Memory B cell (primary cell): ENCODE measurements at places on chromosomes 1 and 21.

GRCh38 chr1:108661030-108661609, at the start of gene HENMT1:
TSS of gene HENMT1 (minus strand) at chr1:108661093. CDS start at chr1:108659884, 1,209 bp downstream.
- H3K27ac ChIP-seq = peak within 1 kb of the TSS; percentile 92
- peak; percentile 80 for DNase-seq
- peaks cover 1% of the 10 kb centered on the region for H3K36me3 ChIP-seq
- no peaks in the 10 kb centered on the region for H3K4me1 ChIP-seq
- H3K27me3 ChIP-seq = no peaks in the 10 kb centered on the region

DNA sequence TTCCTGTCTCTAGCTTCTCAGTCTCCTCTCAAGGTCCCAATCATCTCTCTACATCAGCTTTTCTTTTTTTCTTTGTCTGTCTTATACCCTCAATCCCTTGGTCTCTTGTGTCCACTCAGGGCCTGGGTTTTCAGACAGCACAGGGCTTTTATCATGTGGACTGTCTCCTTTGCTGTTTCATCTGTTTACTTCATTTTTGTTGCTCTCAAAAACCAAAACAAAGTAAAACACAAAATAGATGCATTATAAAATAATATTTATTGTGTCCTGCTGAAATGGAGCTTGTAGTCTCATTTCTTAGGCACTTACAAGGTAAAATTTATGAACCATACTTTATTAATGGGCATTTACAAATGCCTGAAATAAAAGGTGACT, 17.8 kb upstream of the SLAMF6 start:
- H3K36me3 ChIP-seq = no peaks in the 10 kb centered on the region
- DNase-seq = no peak
- H3K4me3 ChIP-seq = peak overlapping the region; percentile 64

DNA sequence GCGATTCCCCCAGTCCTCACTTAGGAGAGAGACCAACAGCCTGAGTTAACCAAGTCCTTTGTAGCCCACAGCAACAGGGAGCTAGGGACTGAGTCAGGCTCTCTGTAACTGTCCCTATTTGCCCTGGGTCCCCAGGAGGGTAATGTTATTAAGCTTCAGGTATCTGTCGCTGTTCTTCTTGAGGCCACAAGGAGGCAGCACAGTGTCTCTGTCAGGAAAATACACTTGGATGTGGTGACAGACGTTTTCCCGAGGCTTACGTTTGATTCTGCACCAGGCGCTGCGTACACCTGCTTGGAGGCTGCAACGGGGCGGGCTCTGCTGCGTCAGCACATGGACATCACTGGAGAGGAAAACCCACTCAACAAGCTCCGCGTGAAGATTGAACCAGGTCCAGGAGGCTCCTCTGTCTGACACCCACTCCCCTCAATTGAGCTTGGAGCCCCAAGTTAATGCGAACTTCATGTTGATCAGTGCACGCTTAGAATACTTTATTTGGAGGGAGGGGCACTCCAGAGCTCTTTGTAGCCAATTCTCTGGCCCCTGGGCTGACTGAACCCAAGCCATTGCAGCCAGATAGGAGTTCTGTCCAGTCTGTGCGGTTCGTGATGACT, 10.7 kb upstream of the ELF3 start:
- no peak overlapping the region for H3K27ac ChIP-seq
- no peaks in the 10 kb centered on the region for H3K27me3 ChIP-seq
- DNase-seq = no peak
- H3K4me3 ChIP-seq = no peak overlapping the region
- peaks cover 45% of the 10 kb centered on the region for H3K36me3 ChIP-seq

- H3K4me3 ChIP-seq = no peak overlapping the region
- H3K27ac ChIP-seq = no peak overlapping the region
- no peaks in the 10 kb centered on the region for H3K4me1 ChIP-seq
- no peaks in the 10 kb centered on the region for H3K27me3 ChIP-seq
These were observed 153.9 kb downstream of the PEX14 start for GRCh38 chr1:10628685-10629084.

DNA sequence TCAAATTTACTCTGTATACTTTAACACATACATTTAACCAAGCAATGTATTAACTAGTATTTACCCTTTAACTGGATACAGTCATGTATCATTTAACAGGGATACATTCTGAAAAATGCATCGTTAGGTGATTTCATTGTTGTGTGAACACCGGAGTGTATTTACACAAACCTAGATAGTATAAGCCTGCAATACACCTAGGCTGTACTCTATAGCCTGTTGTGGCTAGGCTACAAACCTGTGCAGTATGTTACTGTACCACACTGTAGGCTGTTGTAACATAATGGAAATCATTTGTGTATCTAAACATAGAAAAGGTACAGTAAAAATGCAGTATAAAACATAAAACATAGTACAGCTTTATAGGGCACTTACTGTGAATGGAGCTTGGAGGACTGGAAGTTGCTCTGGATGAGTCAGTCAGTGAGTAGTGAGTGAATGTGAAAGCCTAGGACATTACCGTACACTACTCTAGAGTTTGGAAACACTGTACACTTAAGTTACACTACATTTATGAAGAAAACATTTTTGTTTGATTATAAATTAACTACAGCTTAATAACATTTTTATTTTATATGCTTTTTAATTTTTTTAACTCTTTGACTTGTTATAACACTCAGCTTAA, 21.3 kb downstream of the RGS4 start:
- peaks cover 4% of the 10 kb centered on the region for H3K27me3 ChIP-seq
- H3K4me1 ChIP-seq = no peaks in the 10 kb centered on the region
- no peak overlapping the region for H3K27ac ChIP-seq
- H3K36me3 ChIP-seq = no peaks in the 10 kb centered on the region

- peak overlapping the region; percentile 77 for H3K4me3 ChIP-seq
- peaks cover 10% of the 10 kb centered on the region for H3K4me1 ChIP-seq
- H3K27ac ChIP-seq = peak overlapping the region; percentile 70
- no peaks in the 10 kb centered on the region for H3K27me3 ChIP-seq
These were observed 16.6 kb downstream of the ANGPTL3 start for GRCh38 chr1:62613890-62614289.

GRCh38 chr1:46479744-46480350, 9.8 kb upstream of the DMBX1 start:
- no peak overlapping the region for H3K4me3 ChIP-seq
- no peak for DNase-seq
- peaks cover 18% of the 10 kb centered on the region for H3K27me3 ChIP-seq
- H3K36me3 ChIP-seq = no peaks in the 10 kb centered on the region
- H3K27ac ChIP-seq = no peak overlapping the region

GRCh38 chr1:206783506-206783905, 11.2 kb upstream of the IL10 start:
- H3K27ac ChIP-seq = no peak overlapping the region
- H3K27me3 ChIP-seq = no peaks in the 10 kb centered on the region
- no peaks in the 10 kb centered on the region for H3K36me3 ChIP-seq
- peaks cover 34% of the 10 kb centered on the region for H3K4me1 ChIP-seq
- no peak overlapping the region for H3K4me3 ChIP-seq

- no peaks in the 10 kb centered on the region for H3K36me3 ChIP-seq
- H3K27ac ChIP-seq = no peak overlapping the region
- no peak overlapping the region for H3K4me3 ChIP-seq
- DNase-seq = no peak
- peaks cover 3% of the 10 kb centered on the region for H3K27me3 ChIP-seq
These were observed 91.8 kb upstream of the KAZN start for GRCh38 chr1:14506471-14507255.

DNA sequence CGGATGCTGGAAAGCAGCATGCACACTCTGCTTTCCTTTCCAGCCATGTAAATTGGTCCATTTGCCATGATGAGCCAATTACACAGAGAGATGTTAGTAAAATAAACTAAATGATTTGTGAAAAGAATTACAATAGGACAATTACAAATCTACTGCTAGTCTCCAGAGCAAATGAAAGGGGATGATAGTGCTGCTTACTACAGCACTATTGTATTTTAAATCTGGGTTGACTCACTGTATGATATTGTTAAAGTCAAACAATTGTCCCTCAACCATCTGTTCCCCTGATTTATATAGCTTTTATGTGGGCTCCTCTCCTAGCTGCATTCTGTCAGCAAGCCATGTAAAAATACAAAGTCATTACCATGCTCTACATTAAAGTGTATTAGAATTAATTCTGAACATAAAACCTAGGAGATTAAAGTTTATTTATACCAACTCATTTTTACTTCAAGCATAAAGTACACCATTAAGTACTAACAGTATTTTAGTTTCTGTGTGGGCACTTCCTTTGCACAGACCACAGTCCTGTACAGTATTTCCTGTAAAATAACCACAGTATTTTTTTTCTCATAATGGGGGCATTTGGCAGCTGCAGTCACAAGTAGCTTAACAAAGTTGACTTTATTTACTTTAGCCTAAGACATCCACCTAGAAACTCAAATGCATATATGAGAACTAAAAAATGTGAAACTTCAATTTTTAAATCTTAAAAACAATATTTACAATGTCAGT, 135.8 kb downstream of the VAV3 start:
- DNase-seq = no peak
- peaks cover 36% of the 10 kb centered on the region for H3K4me1 ChIP-seq
- peak overlapping the region; percentile 52 for H3K4me3 ChIP-seq
- H3K27me3 ChIP-seq = no peaks in the 10 kb centered on the region
- no peaks in the 10 kb centered on the region for H3K36me3 ChIP-seq

DNA sequence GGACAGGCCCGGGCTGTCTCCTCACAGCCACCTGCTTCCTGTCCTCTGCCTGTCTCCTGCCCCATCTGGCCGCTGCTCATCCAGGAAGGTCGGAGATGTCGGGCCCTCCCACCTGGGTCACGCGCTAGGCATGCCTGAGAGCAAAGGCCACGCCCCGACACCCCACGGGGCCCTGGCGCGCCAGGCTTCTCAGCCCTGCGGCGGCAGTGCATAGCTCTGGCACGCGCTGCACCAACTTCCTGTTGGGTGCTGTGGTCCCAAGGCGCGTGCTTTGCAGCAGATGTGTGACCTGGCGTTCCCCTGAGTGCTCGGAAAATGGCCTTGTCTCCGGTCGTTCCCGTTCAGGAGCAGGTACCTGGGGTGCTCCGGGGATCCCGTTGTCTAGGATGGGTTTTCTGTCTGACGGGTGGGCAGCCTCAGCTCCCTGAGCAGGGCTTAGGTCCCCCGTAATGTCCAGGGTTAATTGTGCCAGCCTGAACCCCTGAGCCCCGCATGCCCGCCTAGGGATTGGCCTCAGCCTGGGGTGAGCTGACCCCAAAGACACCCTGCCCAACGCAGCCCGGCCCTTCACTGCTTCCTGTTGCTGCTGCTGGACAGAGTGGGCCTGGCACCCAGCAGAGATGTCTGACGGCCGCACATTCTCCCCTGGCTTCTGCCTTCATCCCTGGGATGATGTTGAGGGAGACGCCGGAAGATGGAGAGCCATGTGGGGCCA, 19.4 kb upstream of the KCNAB2 start:
- H3K4me3 ChIP-seq = peak overlapping the region; percentile 94
- H3K4me1 ChIP-seq = peaks cover 39% of the 10 kb centered on the region
- no peaks in the 10 kb centered on the region for H3K27me3 ChIP-seq
- peak overlapping the region; percentile 98 for H3K27ac ChIP-seq
- peak; percentile 87 for DNase-seq

DNA sequence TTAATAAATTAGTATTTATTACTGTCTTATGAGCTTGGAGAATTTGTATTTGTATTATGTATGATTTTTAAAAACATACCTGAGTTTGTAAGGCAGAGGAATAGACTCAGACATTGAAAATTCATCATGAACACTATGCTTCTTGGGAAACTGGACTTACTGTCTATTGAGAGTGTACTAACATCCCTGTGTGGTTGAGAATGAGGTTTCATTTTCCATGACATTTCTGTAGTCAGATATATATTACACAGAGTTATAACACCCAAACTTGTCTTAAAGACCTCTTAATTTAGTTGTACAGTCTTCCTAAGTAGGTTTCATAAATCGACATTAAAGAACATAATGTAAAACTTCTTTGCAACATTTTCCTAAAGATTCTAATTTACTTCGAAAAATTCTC, 30.0 kb downstream of the PPP2R5A start:
- no peak for DNase-seq
- no peaks in the 10 kb centered on the region for H3K27me3 ChIP-seq
- H3K36me3 ChIP-seq = peaks cover 2% of the 10 kb centered on the region
- H3K27ac ChIP-seq = no peak overlapping the region

GRCh38 chr1:48030696-48031365, 33.6 kb upstream of the TRABD2B start:
- no peak overlapping the region for H3K27ac ChIP-seq
- H3K4me3 ChIP-seq = no peak overlapping the region
- H3K36me3 ChIP-seq = no peaks in the 10 kb centered on the region
- H3K27me3 ChIP-seq = peaks cover 11% of the 10 kb centered on the region
- DNase-seq = no peak
- no peaks in the 10 kb centered on the region for H3K4me1 ChIP-seq

DNA sequence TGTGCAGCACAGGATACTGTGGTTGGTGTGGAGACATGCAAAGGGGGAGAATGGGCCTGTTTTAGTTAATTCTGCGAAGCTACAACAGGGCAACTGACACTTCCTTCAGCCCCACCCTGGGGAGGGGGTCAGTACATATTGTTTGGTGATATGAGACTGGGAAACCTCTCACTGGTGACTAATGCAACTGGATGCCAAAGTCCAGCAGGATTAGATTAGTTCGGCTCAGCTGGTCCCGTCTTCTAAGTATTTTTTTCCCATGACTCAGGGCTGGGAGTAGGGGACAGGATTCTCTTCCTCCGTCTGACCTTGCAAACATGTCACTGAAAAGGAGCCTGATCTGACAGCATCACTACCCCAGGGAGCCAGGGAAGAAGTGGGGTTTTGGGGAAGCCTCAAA, 43.0 kb downstream of the PLXNA2 start:
- H3K27me3 ChIP-seq = no peaks in the 10 kb centered on the region
- DNase-seq = no peak
- no peak overlapping the region for H3K4me3 ChIP-seq
- H3K4me1 ChIP-seq = no peaks in the 10 kb centered on the region

- H3K4me3 ChIP-seq = no peak overlapping the region
- peaks cover 8% of the 10 kb centered on the region for H3K4me1 ChIP-seq
- peaks cover 21% of the 10 kb centered on the region for H3K36me3 ChIP-seq
These were observed 673.1 kb downstream of the SMYD3 start for GRCh38 chr1:245834002-245834401.

DNA sequence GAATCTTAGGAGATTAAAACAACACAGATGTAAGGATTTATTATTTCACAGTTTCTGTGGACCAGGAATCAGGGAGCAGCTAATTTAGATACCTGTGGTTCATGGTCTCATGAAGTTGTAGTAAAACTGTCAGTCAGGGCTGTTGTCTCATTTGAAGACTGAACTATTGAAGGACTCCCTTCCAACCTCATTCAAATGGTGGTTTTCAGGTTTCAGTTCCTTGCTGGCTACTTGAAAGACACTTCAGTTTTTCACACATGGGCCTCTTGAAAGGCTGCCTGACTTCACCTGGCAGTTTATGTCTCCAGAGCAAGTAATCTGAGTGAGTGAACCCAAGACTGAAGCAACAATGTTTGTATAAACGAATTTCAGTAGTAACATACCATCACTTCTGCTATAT, 915.9 kb downstream of the PLA2G4A start:
- no peak for DNase-seq
- H3K27ac ChIP-seq = no peak overlapping the region
- no peaks in the 10 kb centered on the region for H3K27me3 ChIP-seq
- H3K4me3 ChIP-seq = no peak overlapping the region
- no peaks in the 10 kb centered on the region for H3K4me1 ChIP-seq
- H3K36me3 ChIP-seq = no peaks in the 10 kb centered on the region

GRCh38 chr21:38950435-38951094, 144.8 kb downstream of the ETS2 start:
- no peaks in the 10 kb centered on the region for H3K36me3 ChIP-seq
- peaks cover 2% of the 10 kb centered on the region for H3K27me3 ChIP-seq
- H3K4me1 ChIP-seq = no peaks in the 10 kb centered on the region
- DNase-seq = no peak
